ENCODE measurements at places on chromosomes 11 and 22. TPM values are rescaled to one million over a fixed set of nuclear protein-coding genes. Genes with fewer than 3 reads are reported as not detected.

DNA sequence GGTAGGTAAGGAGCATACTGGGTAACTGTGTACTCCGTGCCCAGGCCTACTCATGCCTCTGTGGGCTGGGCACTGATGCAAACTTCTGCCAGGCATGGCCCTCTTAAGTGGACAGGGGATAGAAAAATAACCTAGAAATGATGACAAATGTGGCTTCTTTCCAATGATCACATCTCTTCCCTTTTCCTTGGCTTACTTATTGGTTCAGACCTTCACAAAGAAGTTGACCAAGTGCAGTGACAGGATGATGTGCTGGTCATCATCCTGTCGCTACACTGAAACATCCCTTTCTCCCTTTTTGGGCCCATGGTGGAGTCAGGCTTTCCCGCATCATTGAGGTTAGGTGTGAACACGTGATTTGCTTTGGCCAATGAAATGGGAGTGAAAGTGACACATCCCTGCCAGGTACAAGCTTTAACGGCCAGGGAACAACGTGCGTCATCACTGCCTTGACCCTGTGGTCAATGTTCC lies 31.8 kb upstream of the APOBEC3A start:
- no peak for DNase-seq

GRCh38 chr11:62958547-62959421 lies 26.0 kb downstream of the SLC22A6 start:
- DNase-seq: no peak

- peak; percentile 55 for DNase-seq
These were observed 666 bp upstream of the OVOL1 start for GRCh38 chr11:65786008-65786785.

DNA sequence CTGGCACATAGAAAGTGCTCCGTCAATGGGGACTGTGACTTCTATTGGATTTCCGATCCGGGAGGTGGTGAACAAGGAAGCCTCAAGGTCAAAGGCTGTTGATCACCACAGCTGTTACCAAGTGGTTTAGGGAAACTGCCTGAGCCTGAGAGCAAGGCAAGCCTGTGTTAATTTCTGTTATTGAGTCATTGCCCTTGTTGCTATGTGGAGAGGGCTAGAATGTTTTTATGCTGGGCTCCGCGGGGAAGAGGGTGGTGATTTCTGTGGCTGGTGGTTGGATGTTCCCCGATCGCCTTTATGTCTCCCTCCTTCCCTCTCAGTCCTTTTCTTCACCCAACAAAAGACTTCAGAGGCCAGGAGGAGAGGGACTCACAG lies 108.5 kb upstream of the ALX4 start:
- no peak for DNase-seq

GRCh38 chr11:76624500-76625379 lies 45.8 kb downstream of the LRRC32 start:
- DNase-seq: no peak

DNA sequence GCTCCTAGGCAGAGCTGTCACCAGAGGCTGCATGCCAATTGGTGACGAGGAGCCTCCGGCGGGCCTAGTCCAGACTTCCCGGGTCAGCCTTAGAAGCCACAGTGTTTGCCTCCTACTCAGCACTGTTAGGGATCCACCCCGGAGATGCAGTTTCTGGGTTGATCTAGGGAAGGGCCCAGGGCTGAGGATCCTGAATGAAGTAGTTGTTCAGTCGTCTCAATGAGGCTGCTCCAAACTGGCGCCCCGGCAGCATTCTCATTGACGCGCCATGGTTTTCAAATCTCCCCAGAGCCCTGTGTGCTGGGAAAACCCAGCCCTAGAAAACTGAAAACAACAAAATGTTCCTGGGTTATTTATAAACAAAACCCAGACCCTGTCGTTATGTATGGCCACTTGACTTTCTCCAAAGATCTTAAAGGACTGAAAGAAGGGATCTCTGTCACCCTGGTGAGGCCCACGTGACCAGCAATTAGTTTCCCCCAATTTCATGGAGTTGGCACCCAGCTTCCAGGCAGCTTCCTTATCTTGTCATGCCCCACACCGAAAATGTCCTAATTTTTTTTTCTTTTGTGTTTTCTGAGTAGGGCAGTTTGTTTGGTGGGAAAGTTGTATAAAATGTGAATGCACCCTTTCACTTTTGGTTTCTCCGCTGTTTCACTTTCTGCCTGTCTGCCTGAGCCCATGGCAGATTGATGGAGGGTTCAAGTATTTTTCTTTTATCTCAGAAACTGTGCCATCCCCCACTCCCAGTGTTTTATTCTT lies 2.0 kb upstream of the EHD1 start:
- DNase-seq: no peak

The TUBGCP6 gene
- 16.9 TPM for total RNA-seq

The MS4A7 gene
- not detected for total RNA-seq

The TBX1 gene
- not detected for total RNA-seq

- DNase-seq: peak; percentile 95
These were observed 147.6 kb downstream of the FBXO7 start for GRCh38 chr22:32622004-32622743.

GRCh38 chr11:35647421-35648093 lies 15.0 kb upstream of the TRIM44 start:
- no peak for DNase-seq

DNA sequence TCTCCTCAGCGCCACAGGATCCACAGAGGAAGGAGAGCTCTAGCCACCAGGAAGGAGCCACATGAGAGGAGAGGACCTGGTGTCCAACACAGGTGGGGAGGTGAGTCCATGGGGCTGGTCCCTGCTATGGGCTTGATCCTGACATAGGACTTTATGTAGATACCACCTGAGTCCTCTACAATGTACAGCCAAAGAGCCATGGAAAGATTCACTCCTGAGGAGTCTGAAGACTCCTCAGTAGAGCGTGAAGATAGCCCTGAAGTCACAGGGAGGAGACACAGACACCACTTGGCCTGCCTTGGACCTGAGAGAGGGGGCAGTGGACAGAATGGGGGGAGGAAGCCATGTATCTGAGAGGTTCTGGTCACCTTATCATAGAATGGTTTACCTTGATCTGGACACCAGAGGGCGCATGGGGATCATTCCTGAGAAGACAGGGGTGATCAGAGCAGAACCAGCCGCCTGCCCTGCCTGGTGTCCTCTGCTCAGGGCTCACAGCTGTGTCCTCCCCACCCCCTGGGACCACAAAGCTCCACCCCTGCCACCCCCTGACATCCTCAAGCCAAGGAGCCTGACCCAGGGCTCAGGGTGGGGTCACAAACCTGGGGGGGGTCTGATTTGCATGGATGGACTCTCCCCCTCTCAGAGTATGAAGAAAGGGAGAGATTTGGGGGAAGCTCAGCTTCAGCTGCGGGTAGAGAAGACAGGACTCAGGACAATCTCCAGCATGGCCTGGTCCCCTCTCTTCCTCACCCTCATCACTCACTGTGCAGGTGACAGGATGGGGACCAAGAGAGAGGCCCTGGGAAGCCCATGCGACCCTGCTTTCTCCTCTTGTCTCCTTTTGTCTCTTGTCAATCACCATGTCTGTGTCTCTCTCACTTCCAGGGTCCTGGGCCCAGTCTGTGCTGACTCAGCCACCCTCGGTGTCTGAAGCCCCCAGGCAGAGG lies 77.0 kb downstream of the ZNF280B start:
- DNase-seq: peak; percentile 75

- peak; percentile 83 for DNase-seq
These were observed 5.2 kb downstream of the FXYD2 start for GRCh38 chr11:117819096-117820040.

DNA sequence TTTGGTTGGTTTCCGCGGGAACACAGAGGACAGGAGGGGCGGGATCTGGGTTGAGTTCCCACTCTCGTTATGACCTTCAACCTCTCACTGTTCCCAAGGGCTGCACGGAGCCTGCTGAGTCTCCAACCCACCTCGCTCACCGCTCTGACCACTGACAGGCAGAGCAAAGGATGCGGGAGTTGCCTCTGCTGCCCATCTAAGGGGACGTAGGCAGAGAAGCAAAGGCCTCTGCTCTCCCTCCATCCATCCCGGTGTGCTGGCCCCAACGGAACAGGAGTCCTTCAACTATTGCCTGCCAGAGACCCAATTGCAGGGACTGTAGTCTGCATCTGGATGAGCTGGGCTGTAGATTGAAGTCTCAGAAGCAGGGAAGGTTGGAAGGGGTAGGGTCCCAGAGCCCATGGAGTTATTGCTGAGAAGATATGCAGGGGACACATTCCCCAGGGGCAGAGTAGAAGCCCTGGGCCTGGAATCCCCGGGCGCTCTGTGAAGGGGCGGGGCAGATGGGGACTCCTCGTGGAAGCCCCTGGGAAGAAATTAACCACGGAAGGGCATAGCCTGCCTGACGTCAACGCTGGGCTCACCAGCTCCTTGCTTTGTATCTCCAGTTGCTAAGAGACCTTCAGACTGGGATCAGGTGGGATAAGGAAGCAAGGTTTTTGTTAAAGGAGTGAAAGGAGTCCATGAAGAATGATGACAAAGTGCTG lies 12.7 kb upstream of the FXYD2 start:
- DNase-seq: no peak

DNA sequence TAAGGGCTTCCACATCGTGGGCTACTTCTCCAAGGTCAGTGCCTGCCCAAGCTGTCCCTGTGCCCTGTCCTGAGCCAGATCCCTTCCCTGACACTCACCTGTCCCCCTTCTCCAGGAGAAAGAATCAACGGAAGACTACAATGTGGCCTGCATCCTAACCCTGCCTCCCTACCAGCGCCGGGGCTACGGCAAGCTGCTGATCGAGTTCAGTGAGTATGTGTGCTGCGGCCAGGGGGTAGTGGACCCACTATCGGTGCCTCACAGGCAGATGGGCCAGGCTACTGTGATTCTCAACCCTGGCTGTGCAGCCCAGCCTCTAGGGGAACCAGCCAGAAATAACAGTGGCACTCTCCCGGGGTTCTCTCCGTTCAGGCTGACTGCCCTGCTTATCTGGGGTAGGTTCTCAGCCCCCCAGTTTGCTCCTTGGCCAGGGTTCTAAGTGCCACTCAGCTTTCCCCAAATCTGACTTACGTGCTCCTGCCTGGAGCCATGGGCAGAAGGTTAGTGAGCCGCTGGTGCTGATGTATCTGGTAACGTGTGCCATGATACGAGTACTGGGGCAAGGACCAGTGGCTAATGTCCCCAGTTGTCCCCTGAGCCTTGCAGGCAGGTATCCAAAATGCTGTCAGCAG lies 3.7 kb downstream of the RNASEH2C start:
- DNase-seq: no peak

- peak; percentile 88 for DNase-seq
These were observed 17.3 kb upstream of the EIF3D start for GRCh38 chr22:36546092-36546804.

DNA sequence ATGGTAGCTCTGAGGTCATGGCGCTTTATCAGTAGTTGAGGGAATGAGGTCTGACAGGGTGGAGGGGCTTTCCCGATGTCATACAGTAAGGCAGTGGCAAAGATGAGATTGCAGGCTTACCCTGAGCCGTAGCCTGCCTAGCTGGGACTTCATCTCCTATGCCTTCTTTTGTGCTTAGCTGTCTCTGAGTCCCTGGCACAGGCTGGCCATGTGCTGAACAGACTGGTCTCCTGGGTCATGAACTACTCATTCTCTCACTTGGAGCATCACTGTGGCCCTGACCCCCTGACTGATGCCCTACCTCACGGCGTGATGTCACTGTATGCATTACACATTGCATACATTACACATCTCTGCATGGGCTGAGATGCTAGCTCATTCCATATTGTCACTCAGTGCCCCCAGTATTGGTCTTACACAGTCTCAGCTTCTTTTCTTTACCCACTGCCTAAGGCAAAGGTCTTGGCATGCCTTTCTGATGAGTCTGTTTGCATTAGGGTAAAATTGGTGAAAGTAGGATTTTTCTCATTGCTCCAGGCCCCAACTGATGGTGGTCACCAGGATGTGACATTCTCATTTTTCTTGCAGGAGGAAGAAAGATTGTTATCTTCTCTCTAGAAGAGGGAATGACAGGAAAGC lies 389.4 kb upstream of the CADM1 start:
- DNase-seq: no peak

The ACRV1 gene
- total RNA-seq: 0.47 TPM

DNA sequence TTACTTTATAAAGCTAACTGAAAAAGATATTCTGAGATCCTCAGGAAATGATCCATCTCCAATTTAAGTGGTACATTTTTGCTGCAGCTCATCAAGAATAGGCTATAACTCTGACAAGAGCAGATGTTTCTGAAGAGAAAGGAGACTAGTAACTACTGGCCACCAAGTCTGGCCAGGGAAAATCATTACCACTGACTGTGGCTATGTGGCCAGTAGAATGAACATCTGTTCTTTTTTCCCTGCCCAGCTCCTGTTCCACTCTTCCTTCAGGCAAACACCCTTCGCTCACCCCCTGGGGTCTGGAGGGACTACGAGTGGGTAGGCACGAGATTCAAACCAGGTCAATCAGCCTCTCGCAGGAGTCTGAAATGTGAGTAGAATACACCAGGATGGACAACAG lies 23.9 kb downstream of the TMEM123 start:
- DNase-seq: no peak

DNA sequence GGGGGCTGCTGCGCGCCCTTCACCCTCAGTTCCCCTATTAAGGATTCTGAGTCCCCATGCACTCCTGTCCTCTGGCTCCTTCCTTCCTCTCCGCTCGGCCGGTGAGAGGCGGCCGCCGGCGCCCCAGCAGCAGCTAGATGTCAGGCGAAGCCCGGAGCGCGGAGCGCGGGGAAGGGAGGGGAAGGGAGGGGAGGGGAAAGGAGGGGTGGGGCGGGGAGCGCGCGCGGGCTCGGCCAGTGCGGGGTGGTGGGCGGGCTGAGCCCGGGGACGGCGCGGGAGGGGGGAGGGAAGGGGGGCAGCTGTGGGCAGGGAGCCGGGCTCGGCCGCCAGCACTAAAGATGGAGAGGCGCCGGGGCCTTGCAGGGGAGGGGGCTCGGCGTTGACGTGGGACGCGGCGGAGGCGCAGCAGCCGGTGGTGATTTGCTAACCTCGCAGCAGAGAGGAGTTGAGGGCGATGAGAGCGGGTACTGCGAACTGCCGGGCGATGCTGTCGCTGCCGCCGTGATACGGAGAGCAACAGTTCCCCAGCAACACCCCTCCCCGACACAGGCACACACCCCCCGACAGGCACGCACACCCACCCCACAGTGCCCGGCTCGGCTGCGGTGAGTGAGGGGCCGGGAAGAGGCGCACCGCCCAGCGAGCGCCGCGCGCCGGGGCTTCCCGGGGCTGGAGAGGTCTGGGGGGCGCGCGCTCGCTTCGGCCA lies at the start of gene ZBTB16:
ZBTB16 (plus strand) TSS at position 434 of the 706 bp plus-strand sequence. CDS start 3,590 bp downstream, outside the sequence.
- DNase-seq: peak; percentile 95

- no peak for DNase-seq
These were observed 86.1 kb downstream of the YAP1 start for GRCh38 chr11:102196351-102196750.

DNA sequence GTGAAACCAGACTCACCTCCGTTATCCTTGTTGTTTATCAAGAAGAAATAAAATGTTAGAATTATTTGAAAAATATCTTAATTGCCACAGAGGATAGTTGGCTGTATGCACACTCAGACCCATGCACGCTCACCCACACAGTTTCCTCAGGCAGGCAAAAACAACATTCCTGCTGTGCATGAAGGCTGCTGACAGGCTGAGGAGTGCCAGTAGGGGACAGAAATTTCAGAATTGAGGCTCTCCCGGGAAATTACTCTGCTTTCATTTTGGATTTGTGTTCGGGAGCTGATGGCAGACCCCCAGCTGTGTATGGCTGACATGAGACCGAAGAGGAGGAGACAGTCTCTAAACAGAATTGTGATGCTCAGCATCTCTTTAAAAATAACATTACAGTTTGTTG lies 87.5 kb downstream of the AMOTL1 start:
- no peak for DNase-seq

- peak; percentile 92 for DNase-seq
These were observed 12.3 kb upstream of the BID start for GRCh38 chr22:17786435-17787161.

Measured in neural progenitor cell (in vitro differentiated cells).